NCI-H526 (cell line): ENCODE measurements at places on chromosomes 1 and 21.

DNA sequence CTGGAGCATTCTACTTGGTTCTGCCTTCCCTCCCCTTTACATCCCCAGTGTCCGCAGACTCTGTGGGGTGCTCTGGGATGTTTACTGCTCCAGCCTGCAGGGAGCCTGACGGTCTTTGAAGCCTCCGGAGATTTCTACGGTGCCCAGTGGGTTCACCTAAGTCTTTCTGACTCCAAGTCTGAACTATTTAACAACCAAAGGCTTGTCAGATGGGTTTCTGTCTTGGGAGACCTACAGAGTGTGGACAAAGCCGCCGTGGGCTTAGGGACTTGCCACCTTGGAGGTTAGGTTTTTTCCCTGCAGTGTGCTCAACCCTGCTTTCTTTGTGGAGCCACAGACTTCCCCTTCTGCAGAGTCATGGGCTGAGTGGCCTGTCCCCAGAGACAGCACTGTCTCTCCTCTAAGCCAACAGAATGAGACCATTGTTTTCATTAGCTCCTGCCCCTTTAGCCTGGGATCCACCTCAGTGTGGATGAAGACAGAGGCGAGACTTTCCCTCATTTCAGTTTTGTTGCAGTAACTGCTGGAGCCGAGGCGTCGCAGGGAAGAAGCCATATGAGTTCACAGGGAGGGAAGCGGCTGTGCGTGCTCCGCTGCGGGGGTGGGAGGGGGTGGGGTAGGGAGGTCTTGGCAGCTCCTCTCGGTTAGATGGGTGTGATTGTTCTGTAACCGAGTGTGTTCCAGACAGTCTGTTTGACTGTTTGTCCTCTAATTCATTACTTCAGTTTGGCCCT is 120.7 kb downstream of the CNIH3 start:
- DNase-seq = peak; percentile 38

- peak; percentile 4 for DNase-seq
Measured at GRCh38 chr1:24413350-24414163, at the start of gene STPG1. STPG1 (minus strand) TSS chr1:24413782; CDS start chr1:24401388, 12,394 bp downstream.

DNA sequence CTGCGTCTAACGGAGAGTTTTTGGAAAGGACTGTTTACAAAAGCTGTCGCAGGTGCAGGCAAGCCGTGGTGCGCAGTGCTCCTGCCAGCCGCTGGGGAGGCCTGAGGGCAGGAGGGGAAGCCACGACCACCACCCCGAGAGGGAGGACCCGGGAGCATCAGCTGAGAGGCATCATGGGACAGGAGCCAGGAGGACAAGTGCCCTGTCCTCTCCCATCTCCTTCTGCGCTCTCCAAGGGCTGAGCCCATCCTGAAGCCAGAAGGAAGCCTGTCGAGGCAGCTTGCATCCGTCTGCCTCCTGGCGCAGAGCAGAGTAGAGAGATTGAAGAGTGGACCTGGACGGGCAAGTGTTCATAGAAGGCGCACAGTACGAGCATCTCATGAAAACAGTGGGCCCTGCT is 310.9 kb downstream of the KIF26B start:
- no peak for DNase-seq

- DNase-seq = no peak
Measured at GRCh38 chr1:47710329-47711071, 272.7 kb downstream of the FOXD2 start.

DNA sequence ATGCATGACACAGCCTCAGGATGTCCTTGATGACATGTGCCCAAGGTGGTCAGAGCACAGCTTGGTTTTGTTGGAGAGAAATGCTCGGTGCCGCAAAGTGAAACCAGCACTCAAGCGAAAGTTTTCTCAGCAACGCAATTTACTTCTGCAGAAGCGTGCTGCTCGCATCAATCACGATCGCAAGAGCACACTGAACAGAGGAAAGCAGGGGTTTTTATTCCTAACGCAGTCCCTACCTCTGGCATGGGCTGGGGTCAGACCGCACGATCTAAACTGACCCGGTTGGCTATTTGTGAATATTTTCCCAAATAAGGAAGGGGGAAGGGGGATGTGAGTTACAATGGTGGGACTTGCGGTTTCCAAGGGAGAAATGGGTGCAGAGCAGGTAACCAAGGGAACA is 809 bp upstream of the ZNF669 start:
- DNase-seq = no peak

DNA sequence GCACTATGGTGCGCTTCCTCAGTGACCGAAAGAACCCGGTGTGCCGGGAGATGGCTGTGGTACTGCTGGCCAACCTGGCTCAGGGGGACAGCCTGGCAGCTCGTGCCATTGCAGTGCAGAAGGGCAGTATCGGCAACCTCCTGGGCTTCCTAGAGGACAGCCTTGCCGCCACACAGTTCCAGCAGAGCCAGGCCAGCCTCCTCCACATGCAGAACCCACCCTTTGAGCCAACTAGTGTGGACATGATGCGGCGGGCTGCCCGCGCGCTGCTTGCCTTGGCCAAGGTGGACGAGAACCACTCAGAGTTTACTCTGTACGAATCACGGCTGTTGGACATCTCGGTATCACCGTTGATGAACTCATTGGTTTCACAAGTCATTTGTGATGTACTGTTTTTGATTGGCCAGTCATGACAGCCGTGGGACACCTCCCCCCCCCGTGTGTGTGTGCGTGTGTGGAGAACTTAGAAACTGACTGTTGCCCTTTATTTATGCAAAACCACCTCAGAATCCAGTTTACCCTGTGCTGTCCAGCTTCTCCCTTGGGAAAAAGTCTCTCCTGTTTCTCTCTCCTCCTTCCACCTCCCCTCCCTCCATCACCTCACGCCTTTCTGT is 7.3 kb upstream of the PIGV start:
- peak; percentile 62 for DNase-seq

DNA sequence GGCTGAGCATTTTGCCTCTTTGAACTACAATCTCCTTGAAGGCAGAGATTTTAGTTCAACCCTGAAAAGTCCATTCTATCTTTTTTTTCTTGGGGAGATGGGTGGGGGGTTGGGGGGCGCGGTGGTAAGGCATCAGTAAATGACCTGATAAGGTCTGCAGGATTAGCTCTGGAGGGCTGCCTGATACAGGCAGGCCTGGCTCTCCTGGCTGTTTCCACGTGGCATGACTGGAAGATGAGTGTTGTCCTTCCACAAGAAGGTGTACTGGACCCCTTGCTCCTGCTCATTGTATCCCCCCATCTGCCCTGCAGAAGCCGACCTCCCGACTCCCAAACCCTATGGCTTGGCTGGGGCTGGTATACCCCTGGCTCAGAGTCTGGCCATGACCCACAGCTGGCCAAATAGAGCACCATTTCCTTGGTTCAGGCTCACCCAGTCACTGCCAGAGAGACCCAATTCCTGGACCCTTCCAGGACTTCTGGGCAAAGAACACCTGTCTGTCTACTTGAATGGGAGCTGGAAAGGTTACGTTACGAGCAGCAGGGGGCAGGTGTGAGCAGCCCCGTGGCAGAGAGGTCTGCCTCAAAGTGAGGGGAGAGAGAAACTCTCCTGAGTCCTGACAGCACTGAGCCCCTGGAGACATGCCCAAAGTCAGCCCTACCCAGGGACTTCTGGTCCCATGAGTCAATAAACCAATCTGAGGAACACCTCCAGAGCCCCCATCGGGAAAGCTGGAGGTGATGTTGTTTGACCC is 17.0 kb downstream of the DHRS3 start:
- peak; percentile 64 for DNase-seq

DNA sequence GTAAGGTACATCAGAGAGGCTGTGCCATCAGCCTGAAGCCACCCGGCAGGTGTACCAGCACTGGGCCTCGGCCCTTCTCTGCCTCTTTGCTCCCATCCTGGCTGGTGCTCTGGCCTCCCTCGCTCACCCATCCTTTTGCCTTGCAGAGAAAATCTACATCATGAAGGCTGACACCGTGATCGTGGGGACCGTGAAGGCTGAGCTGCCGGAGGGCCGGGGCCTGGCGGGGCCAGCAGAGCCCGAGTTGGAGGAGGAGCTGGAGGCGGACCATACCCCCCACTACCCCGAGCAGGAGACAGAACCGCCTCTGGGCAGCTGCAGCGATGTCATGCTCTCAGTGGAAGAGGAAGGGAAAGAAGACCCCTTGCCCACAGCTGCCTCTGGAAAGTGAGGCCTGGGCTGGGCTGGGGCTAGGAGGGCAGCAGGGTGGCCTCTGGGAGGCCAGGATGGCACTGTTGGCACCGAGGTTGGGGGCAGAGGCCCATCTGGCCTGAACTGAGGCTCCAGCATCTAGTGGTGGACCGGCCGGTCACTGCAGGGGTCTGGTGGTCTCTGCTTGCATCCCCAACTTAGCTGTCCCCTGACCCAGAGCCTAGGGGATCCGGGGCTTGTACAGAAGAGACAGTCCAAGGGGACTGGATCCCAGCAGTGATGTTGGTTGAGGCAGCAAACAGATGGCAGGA is 24.5 kb upstream of the TNFRSF1B start:
- no peak for DNase-seq

DNA sequence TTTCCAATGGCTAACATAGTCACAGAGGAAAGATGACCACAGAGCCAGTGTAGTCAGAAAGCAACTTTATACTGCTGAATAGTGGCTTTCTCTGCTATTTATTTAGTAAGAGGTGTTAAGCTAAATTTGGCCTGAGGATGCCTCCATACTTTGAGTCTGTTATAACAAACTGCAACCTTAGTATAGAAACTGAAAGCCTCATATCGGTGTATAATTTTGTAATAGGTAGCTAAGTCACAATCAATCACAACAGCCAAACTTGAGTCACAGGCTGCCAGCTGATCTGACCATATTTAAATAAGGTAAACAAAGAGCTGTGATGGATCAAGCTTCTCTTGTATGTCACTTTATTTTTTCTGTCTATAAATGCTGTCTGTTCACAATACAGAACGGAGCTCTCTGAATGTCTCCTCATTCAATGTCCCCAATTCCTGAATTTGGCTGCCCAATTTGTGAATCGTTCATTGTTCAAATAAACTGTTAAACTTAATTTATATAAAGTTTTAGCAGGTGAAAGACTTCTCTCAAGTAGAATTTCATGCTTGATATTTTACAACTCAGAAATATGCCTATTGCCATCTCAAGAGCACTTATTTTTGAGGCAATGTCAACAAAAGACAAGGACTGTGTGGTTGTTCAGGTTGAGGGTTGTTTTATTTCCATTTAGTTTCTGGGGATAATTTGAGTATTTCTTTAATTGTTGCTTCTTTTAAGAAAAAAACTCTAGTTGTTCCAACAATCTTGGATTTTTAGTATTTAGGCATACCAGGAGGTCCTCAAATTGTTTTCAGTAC is 339.7 kb upstream of the B3GALT2 start:
- DNase-seq = no peak

DNA sequence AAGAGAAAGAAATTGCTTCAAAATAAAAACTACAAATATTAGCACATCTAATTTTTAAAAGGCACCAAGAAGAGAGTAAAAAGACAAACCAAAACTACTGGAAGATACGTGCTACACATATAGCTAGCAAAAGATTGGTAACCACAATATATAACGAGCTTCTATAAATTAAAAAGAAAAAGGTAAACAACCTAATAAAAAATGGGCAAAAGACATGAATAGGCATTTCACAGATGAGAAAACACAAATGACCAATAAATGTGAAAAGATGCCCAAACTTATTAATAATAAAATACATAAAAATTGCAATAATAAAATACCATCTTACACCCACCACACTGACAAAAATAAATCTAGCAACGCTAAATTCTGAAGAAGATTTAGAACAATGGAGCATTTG is 26.2 kb downstream of the LEMD1 start:
- no peak for DNase-seq

DNA sequence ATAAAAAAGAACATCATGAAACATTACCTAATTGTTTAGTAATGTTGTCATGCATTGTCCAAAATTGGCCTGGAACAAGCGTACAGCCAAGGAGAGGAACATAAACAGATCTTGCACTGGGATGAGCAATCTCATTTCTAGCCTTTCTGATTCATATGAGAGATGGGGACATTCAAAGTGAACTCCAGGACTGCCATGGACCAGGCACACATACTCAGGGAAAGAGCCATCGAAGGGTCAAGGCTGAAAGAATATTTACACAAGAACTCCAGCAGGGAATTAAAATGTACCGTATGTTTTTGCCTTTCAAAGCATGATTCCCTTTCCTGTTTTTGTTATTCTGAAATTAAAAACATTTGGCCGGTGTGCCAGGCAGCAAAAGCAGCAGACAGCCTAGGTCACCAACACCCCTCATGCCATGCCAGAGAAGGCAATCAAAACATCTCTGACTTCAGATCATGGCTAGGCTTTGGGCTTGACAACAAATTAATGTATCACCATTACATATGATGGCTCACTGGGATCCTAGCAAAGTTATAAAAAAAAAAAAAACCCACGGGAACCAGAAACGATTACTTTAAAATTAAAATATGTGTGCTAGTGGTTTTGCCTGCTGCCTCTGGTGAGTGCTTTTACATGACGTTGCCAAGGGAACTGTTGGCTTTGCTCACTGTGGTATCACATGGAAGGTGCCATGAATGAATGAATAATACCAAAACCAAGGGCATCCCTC is 159.8 kb downstream of the TGFBR3 start:
- no peak for DNase-seq

- no peak for DNase-seq
Measured at GRCh38 chr1:61149010-61149860, 66.9 kb downstream of the NFIA start.

GRCh38 chr1:145985502-145986439 is 10.6 kb downstream of the TXNIP start:
- no peak for DNase-seq

DNA sequence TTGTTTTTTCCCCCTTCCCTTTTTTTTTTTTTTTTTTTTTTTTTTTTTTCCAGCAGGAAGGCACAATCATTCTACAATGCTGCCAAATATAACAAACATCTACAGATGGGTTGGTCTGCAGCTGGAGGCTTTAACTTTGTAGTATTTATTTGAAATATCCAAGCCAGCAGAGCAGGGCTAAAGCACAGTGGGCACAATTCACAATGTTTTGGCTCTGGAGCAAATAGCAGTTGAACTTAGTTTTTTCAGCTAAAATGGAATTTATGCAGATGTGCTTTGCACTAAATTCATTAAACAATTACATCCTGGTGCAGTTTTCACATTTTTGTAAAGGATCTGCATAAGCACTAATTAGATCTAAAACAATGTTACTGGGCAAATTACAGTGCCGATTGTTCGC is 39.8 kb upstream of the ZBTB18 start:
- DNase-seq = no peak

- DNase-seq = no peak
Measured at GRCh38 chr1:86552376-86552775, 5.5 kb downstream of the CLCA4 start.

DNA sequence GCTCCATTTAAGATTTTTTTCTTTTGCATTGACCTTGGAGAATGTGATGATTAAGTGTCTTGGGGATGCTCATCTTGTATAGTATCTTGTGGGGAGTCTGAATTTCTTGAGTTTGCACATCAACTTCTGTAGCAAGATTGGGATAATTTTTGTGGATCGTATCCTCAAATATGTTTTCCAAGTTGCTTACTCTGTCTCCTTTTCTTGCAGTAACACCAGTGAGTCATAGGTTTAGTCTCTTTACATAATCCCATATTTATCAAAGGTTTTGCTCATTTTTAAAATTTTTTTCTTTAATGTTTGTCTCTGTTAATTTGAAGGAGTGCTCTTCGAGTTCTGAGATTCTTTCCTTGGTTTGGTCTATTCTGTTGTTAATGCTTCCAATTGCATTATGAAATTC is 41.7 kb upstream of the ANGPTL1 start:
- no peak for DNase-seq
